Muscle of leg (tissue), 16 donors: ENCODE measurements at places on chromosomes 5 and 9.

DNA sequence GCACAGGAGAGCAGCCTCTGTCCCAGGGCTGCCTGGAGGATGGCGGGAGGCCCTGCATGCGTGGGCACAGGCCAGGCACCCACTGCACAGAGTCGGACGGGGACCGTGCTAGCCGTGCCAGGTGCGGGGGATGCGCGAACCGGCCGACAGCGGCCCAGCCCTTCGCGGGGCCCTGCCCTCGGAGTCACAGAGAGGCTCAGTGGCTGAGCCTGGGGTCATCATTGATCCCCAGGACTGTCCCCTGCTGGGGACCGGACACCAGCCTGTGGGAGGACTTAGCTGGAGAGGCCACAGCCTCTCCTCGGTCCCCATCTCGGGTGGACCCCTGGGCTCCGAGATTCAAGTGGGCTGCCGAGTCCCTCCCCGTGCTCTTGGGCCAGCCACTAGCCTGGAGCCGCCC, 19.1 kb upstream of the LAMC3 start:
- DNase-seq: no peak

DNA sequence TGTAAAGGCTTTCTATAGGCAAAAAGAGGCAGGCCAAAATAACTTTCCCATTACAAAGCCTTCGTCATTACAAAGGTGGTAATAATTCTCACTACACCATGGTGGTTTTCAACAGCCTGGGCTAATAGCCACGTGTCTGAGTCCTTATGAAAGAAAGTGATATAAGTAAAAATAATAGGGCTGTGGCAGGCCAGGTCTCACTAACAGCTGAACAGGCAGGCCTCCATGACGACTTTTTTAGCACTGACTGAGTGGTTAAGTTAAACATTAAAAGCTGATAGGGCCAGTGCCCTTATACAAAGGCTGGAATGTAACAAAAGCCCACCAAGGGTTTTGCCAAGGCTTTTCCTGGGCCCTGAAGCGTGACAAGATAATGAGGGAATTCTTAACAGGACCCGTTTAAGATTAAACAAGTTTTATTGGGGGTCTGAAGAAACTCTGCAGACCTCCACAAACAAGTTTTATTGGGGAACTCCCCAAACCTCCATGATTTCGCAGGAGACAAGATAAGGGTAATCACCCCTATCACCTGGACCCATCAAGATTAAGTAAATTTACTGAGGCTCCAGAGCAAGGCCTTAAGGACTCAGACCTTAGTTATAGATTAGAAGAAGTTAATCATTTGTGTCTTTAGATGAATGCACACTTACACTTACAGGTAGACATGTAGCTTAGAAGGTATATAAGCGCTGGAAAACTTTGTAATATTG, 412.9 kb downstream of the CHSY3 start:
- DNase-seq: no peak

DNA sequence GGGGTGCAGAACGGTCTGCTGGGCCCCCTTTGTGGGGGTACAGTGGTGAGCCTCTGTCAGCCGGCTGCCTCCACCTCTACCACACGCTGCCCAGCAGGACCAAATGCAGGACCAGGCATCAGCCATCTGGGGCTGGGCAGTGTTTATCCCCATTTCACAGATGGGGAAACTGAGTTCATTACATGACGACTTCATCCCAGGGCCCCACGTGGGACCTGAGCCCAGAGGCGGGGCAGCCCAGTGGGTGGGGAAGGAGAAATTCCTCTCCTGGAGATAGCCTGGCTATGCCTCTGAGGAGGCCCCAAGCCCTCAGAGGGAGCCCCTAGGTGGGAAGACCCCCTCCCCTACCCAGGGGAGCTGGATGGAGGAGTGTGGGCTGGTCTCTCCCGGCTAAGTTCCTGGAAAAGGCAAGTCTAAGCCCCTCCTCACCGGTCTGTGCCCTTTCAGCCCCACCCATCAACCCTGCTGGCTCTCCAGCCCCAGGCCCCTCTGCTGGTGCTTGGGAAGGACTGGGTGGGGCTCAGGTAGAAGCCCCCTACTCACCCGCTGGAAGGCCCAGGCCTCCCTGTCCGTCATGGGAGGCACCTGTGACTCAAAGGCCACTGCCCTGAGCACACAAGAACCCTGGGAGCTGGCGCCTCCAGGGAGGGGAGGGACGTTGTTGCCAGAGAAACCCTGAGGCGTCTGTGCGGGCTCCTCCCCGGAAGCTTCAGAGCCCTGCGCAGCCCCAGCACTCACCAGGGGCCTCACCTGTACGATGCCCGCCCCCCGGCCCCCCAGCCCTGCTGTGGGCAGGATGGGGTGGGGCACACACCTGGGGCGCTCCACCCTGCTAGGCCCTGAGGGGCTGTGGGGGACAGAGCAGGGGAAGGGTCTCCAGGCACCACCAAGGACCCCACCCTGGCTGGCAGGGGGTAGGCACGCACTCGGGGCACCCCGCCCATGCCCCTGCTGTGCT, 7.4 kb upstream of the CCDC187 start:
- no peak for DNase-seq

DNA sequence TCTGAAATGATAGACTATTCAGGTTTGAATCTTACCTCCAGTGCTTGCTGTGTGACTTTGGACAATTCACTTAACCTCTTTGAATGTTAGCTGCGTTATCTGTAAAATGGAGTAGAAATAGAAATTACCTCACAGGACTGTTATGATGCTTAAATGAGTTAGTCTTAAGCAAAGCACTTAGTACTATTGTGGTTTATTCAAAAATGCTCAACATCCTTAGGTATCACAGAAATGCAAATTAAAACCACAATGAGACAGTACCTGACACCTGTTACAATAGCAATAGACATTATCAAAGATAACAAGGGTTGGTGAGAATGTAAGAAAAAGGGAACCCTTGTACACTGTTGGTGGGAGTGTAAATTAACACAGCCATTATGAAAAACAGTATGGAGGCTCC, 77.6 kb upstream of the FREM1 start:
- no peak for DNase-seq

DNA sequence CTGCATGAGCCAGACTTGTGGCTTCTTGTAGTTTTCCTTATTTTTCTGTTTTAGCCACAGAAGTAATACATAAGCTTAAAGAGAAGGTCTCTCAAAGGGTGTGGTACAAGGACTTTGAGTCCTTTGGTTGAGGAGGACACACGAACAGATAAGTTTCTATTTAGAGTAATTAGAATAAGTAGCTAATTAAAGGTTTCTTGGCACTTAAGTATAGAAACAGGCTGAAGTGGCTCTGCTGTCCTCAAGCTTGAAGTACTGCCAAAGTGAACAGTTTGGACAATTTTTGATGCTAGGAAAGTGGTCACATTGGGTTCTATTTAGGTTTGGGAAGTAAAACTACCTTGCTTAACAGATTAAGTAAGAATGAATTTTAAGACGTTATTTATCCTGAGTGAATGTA, 278.3 kb upstream of the MPDZ start:
- peak; percentile 16 for DNase-seq

DNA sequence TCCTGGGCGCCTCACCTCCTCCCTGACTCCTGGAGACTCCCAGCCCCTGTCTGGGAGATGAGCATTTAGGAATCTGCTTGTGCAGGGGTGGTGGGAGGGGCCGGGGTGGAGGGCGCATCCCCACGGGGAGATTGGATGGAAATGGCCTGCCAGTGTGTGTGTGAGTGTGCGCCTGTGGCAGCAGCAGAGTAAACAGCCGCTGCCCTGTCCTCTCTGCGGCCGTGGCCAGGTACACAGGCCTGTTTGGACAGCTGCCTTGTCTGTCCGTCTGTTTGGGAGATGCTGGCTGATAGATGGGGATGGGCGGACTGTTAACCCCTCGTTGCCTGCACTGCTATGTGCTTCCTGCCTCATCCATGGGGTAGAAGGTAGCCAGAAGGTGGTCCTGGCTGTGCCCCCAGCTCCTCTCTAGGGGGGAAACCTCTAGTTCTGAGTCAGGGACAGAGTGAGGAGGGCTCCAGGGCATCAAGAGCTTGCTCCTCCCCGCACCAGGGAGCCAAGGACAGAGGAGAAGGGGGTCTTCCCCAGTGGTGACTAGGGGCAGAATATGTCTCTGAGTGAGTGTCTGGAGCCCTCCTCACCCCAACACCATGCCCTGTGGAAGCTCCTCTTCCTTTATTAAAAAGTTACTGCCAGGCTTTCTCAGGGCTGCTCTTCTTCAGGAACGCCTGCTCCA, 60.1 kb downstream of the LMX1B start:
- no peak for DNase-seq

- DNase-seq: no peak
Observed at GRCh38 chr5:58932057-58932612, 349.3 kb downstream of the RAB3C start.

DNA sequence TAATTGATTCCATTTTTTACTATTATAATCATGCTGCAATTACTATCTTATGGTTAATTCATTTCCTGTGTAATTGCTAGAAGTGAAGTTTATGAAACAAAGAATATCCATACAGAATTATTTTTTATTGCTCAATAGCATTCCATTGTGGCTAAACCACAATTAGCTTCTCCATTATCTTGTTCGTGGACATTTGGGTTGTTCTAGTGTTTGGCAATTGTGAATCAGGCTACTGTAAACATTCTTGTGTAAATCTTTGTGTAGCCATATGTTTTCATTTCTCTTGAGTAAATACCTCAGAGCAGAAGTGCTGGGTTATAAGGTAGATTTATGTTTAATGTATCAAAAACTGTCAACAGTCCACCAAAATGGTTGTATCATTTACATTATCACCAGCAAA, 341.1 kb downstream of the MAT2B start:
- no peak for DNase-seq

DNA sequence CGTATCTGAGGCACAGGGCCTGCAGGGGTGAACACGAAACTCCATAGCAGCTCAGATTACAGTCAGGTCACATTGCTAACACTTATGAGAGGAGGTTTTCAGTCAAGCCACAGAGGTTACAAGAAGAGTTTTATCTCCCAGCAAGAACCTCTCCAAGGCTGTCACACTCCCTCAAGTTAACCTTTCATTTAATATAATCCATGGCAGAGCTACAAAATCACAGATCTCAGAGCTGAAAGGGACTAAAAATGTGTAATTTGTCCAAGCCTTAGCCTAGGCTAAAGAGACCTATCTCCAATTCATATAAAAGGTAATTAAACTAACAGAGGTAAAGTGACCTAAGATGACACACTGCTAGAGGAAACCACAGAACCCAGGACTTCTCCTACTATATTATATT, 57.2 kb downstream of the MLANA start:
- peak; percentile 12 for DNase-seq

- DNase-seq: no peak
Observed at GRCh38 chr9:128945798-128946501, 1.5 kb downstream of the DOLK start.

DNA sequence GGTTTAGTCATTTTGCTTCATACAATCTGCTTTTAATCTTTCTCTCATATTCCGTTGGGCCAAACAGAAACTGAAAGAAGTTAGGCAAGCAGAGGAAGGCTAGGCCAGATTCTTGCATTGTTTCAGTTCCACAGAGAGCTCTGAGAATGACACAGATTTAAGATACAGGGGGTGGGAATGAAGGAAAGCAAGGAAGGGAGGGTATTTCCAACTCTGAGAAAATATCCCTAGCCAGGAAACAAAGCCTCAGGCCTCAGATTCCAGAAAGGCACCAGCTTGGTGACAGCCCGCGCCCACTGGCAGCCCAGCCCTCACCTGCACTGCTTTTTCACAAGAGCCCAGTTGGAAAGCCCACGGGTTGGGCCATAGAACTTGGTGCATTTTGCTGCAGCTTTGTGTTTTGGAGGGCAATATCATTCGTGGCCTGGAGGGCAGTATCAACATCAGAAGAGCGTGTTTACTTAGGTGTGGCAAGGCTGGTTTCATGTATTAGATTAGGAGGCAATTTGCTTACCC, 63.5 kb downstream of the ENC1 start:
- peak; percentile 92 for DNase-seq

GRCh38 chr9:15509931-15510788, 610 bp downstream of the PSIP1 start:
- DNase-seq: peak; percentile 71

DNA sequence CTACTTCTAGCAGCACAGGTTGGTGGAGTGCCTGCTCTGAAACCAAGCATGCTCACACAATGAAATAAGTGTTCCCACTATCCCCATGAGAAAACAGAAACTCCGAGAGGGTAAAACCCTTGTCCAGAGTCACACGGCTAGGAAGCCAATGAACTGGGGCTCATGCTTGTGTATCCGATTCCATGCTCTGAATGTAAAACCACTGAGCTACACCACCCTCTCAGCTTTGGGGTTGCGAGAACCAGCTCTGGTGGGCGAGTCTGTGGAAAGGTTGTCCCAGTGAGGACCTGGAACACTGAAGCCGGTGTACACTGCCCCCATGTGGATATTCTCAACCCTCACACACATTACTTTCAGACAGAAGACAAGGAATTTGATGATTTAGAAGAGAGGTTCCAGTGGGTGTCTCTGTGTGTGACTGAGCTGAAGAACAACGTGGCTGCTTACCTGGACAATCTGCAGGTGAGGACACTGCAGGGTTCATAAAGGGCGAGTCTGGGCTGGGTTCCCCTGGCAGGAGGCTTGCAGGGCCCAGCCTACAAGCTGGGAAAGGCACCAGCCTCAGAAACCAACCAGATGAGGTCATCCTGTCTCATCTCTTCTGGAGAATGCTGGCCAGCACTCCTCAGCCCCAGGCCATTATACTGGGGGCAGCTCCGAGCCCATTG, 37.4 kb downstream of the ARHGEF37 start:
- DNase-seq: peak; percentile 51

DNA sequence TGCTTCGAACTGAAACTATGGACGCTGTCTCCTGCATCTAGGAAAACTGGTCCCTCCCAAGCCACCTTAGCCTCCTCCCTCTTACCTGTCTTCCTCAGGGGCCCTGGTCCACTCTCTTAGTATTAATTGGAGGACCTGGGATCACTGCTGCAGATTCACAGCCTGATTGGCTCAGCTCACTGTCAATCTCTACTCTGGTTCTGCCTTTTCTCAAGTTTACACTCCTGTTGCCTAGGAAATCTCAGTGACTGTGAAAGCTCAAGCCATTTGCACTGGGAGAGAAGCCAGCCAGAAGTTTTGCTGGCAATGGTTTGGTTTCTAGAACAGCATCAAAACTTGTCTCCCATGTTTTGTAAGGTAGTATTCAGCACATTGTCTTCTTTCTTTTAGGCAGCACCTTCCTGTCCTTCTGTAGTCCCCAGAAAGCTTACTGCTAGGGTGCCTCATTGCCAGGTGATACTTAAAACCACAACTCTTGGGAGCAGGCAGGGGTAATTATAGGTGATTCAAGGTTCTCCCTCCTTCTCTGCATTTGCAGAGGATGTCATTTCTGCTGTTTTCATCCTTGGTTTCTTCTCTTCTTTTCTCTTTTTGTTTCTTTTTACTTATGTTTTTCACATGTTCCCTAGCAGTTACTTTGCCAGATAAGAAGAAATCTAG, at the start of gene CAPSL:
Gene CAPSL (minus strand): TSS at position 55 of the 660 bp plus-strand sequence. CDS start 17,502 bp downstream, outside the sequence.
- peak; percentile 94 for DNase-seq

DNA sequence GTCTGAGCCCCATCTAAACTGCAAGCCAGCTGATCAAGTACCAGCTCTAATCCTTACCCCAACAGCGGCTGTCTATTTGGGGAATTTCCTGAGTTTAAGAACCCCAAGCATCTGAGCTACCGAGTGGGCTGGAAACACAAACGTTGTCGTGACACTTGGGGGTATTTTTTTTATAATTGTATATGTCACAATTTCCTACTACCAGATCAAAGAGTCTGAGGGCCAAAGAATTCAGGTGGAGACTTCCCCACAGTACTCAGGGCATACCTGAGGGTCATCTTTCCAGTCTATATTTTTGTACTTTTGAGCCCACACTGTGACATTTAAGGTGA, 42.8 kb downstream of the PTTG1 start:
- no peak for DNase-seq

- DNase-seq: no peak
Observed at GRCh38 chr9:99868845-99869244, 37.6 kb upstream of the STX17 start.

GRCh38 chr9:112421771-112422222, 41.9 kb downstream of the HSDL2 start:
- DNase-seq: peak; percentile 4
